ENCODE measurements at places on chromosomes 12 and 14.
A peak's percentile ranks its signal among the peaks of the same experiment; 100 is the strongest.

GRCh38 chr14:54691525-54692283, 124.8 kb downstream of the SAMD4A start:
- peak; percentile 30 for DNase-seq

DNA sequence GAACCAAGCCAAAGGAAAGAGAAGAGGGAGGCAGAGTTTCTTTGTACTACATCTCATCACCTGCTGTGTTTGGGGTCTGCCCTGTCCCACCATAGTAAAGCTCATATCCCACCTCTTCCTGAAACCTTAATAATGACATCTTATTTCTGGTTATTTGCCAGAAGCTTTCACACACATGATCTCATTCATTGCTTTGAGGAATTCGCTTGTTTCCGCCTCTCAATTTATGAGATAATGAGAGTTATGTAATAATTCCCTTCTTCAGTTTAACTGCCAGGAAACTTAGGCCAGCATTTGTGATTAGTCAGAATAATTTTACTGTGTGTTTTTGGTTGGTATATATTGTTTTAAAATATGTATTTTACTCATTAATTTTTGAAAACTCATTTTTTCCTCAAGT, 205.2 kb downstream of the CACNA1C start:
- DNase-seq = no peak

DNA sequence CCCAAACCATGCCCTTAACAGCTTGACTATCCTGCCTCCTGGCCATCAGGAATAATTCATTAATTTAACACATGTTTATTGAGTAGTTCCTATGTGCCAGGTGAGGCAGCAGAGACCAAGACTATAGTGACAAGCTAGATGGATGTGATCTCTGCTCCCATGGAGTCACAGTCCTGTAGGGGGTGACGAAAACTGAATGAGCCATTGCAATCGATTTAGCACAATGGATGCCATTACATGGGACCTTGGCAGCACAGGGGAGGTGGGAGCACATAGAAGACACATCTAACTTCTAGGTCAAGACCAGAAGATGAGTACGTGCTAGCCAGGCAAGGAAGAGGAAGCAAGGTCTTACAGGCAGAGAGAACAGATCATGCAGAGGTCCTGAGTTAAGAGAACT, 68.7 kb downstream of the NOS1 start:
- DNase-seq = no peak

DNA sequence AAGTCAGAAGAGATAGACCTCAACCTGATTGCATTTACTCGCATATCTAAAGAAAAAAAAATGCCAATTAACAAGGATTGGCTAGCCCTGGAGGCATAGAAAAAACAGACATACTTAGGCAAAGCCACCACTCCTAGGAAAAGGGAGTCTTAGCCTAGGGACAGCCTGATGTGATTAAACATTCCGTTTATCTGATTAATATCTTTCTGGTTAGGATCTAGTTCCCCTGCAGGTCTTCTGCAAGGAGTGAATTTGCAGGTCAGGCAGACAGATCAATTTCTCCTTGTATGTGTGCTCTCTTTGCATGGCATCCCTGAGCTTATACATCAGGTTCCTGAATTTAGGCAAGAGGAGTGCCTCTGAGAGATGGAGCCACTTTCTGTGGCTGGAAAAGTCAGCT, 70.5 kb downstream of the ESRRB start:
- DNase-seq = no peak

GRCh38 chr12:12219664-12220063, 47.2 kb downstream of the LRP6 start:
- DNase-seq = no peak

DNA sequence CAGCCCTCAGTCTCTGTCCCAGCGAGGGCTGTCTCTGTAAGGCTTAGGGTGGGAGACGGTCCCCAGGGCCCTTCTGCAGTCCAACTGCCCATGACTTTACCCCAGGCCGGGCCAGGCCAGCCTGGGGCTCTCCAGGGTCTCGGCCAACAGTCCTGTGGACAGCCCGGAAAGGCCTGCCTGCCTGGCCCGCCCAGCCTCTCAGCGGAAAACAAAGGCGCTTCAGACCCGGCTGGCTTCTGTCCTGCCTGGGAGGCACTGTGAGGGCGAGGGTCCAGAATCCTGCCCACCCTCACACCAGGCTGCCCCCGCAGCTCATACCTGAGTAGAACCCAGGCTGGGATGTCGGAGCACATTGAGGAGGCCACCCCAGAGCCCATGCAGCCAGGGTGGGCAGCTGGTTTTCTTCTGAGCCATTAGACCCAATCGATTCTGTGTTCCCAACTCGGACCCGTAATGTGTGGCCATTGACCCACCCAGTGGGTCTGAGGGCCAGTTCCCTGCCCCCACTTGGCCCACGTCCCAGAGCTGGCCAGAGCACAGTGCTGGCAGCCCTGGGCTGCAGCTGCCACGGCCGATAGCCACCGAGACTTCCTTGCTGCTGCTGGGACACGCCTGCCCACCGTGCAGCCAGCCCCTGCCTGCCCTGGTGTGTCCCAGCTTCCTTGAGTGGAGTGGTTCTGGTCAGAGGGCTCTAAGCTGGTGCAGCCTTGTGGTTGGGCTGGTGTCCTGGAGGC, 1.6 kb downstream of the CRIP2 start:
- DNase-seq = peak; percentile 14

Measured in RCC 7860 (cell line).